ENCODE measurements at places on chromosomes 5 and 9. TPM values are rescaled to one million over a fixed set of nuclear protein-coding genes. Genes with fewer than 3 reads are reported as not detected.

The DNAH5 gene
- 0.34 TPM for total RNA-seq

DNA sequence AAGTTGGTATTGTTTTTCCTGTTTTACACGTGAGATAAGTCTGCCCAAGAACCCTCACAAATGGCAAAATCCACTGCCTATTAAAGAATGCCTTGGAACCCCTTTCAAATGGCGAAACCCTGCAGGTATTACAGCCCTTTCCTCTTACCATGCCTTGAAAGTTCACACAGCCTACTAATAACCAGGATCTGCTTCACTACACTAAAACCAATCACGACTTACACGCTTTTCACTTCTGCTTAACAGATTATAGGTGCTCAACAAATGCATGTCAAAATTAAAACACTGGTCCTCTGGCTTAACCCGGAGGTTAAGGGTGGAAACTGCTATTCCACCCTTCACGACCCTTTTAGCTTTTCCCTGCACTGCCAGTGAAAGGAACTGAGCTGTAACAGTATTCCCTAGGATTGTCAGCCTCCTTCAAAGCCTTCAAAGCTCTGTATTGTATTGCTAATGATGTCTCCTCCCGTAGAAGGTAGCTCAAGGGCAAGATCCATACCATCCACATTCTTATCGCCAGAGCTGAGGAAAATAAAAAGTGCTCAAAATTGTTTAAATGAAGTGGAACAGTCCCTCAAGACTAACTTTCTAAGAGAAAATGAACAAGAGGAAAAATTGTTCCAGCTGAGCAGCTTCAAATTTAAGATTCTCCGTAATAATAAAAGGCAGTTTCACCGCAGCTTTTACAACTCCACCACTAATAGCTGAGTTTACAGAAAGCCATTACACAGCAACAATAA lies 997 bp downstream of the AUH start:
- peak overlapping the region; percentile 99 for H3K4me3 ChIP-seq
- H3K4me1 ChIP-seq, result peaks cover 46% of the 10 kb centered on the region
- no peak for DNase-seq
- H3K36me3 ChIP-seq, result no peaks in the 10 kb centered on the region
- no peaks in the 10 kb centered on the region for H3K27me3 ChIP-seq

The GNPDA1 gene
- 31.7 TPM for total RNA-seq

DNA sequence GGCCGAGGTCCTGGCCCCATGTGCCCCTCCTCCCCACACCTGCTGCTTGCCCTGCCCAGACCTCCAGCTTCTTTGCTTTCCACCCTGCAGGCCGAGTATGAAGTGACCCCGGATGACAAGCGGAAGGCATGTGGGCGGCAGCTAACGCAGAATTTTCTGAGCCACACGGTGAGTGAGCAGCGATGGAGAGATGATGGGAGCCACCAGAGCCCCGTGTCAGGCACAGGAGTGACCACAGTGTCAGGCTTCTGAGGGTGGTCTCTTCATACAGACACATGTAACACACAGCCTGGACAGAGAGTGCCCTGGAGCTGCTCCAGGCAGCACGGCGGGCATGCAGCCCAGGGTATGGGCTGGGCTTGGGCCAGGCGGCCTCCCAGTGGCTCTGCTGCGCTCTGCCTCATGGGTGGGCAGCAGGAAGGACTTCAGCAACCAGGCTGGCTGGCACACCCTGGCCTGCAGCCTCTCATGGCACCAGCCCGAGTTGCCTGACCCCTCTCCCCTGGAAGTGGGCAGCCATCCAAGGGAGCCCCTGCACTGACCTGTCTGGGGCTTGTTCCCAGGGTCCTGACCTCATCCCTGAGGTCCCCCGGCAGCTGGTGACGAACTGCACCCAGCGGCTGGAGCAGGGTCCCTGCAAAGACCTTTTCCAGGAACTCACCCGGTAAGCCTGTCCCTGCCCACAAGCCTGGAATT lies 5.8 kb downstream of the GRK6 start:
- H3K4me3 ChIP-seq, result peak overlapping the region; percentile 88
- peak overlapping the region; percentile 92 for H3K27ac ChIP-seq
- peaks cover 62% of the 10 kb centered on the region for H3K4me1 ChIP-seq
- H3K36me3 ChIP-seq, result peaks cover 78% of the 10 kb centered on the region
- peak; percentile 86 for DNase-seq
- H3K27me3 ChIP-seq, result no peaks in the 10 kb centered on the region

GRCh38 chr9:127966416-127967150 lies 14.2 kb downstream of the EEIG1 start:
- peaks cover 77% of the 10 kb centered on the region for H3K4me1 ChIP-seq
- H3K27ac ChIP-seq, result peak overlapping the region; percentile 63
- no peaks in the 10 kb centered on the region for H3K36me3 ChIP-seq

The SLC1A3 gene
- total RNA-seq, result 43.3 TPM

DNA sequence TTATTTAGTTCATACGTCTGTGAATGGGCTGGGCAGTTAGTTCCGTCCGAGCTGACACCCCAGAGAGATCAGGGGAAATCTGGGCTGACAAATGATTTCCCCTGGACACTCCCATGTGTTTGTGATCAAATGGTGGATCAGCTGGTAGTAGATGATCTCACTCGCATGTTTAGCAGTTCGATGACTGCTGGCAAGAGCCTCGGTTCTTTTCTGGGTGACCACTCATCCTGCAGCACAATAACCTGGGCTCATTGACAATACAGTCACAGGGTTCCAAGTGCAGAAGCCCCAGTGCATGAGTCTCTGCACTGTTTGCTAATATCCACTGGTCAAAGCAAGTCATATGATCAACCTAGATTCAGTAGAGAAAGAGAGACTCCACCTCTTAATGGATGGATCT lies 155.9 kb downstream of the NR2F1-AS1 start:
- no peaks in the 10 kb centered on the region for H3K27me3 ChIP-seq
- no peak for DNase-seq
- H3K36me3 ChIP-seq, result no peaks in the 10 kb centered on the region
- H3K27ac ChIP-seq, result no peak overlapping the region
- no peaks in the 10 kb centered on the region for H3K4me1 ChIP-seq

- no peak for DNase-seq
- no peak overlapping the region for H3K4me3 ChIP-seq
- H3K27ac ChIP-seq, result no peak overlapping the region
- peaks cover 93% of the 10 kb centered on the region for H3K36me3 ChIP-seq
- H3K4me1 ChIP-seq, result no peaks in the 10 kb centered on the region
- no peaks in the 10 kb centered on the region for H3K27me3 ChIP-seq
Observed at GRCh38 chr5:134769206-134769605, 10.6 kb downstream of the DDX46 start.

DNA sequence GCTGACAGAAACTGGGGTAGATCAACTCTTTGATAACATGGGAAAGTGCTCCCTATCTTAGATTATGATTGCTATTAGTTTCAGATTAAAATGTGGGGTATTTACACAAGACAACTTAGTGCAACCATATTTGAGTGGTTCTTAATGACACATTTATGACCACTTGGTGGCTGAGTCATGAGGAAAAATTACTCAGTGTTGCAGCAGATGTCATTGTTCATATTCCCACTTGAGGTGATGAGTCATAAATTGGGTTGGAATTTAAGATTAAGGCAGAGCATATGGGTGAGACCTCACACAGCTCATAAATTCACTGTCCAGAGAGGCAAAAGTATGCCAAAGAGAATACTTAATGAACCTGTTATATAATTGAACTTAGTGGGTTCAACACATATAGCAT lies 408.3 kb downstream of the DMRT2 start:
- no peak overlapping the region for H3K4me3 ChIP-seq
- H3K27ac ChIP-seq, result no peak overlapping the region
- no peaks in the 10 kb centered on the region for H3K36me3 ChIP-seq
- DNase-seq, result no peak
- no peaks in the 10 kb centered on the region for H3K4me1 ChIP-seq
- no peaks in the 10 kb centered on the region for H3K27me3 ChIP-seq

The PCDHGA8 gene
- total RNA-seq, result 1.7 TPM

- DNase-seq, result peak; percentile 94
- peak within 1 kb of the TSS; percentile 14 for H3K27ac ChIP-seq
- peaks cover 14% of the 10 kb centered on the region for H3K27me3 ChIP-seq
Observed at GRCh38 chr5:177446200-177447065, at the start of gene PRR7. Gene PRR7, plus strand, starts transcription at chr5:177446814. Its CDS starts 8,254 bp downstream, at chr5:177455068.

- peaks cover 66% of the 10 kb centered on the region for H3K36me3 ChIP-seq
- no peaks in the 10 kb centered on the region for H3K27me3 ChIP-seq
- no peaks in the 10 kb centered on the region for H3K4me1 ChIP-seq
- H3K27ac ChIP-seq, result no peak overlapping the region
Observed at GRCh38 chr9:128382261-128382660, 11.1 kb downstream of the URM1 start.

DNA sequence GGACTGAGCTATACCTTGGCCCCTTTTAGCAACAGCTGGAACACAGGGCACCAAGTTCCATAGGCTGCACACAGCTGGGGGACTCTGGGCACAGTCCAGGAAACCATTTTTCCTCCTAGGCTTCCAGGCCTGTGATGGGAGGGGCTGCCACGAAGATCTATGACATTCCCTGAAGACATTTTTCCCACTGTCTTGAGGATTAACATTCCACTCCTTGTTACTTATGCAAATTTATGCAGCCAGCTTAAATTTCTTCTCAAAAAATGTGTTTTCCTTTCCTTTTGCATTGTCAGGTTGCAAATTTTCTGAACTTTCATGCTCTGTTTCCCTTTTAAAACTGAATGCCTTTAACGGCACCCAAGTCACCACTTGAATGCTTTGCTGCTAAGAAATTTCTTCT lies 580.1 kb upstream of the FTMT start:
- H3K4me3 ChIP-seq, result no peak overlapping the region
- no peaks in the 10 kb centered on the region for H3K27me3 ChIP-seq
- H3K4me1 ChIP-seq, result no peaks in the 10 kb centered on the region
- H3K36me3 ChIP-seq, result no peaks in the 10 kb centered on the region
- H3K27ac ChIP-seq, result no peak overlapping the region

The GRIN3A gene
- 0.68 TPM for total RNA-seq

DNA sequence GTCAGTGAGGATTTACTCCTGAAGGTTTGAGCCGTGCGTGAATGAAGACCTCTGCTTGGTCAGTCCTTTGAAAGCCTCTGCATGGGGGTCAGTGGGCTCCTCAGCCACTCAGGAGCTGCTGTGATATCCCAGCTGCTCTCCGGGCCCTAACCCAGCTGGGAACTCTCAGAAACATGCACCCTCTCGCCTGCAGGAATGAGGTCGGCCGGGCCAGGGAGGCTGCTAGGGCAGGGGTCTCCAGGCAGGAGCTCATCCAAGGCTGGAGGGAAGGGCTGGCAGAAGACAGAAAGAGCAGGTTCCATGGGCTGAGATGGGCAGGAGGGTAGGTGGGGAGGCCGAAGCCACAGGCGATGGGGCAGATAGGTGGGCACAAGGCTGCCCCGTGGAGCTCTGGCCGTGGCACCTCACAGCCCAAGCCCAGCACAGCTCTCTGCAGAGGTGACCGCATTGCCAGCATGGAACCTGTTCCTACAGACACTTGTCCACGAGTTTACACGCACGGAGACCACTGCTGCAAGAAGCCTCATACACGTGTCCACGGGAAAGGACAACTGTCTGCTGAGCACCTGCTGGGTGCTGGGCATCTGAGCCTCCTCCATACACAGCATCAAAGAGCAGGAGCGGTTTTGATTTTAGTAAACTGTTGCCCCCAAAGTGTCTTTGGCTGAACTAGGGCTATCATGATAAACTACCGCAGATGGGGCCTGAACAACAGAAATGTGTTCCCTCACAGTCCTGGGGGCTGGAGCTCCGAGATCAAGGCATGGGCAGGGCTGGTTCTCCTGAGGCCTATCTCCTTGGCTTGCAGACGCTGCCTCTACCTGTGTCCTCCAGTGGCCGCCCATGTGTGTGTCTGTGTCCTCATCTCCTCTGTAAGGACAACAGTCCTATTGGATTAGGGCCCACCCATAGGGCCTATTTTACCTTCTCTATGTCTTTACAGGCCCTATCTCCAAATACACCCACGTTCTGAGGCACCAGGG lies 85.2 kb upstream of the ADAMTS2 start:
- H3K36me3 ChIP-seq, result no peaks in the 10 kb centered on the region
- H3K27ac ChIP-seq, result no peak overlapping the region
- no peak for DNase-seq
- H3K4me3 ChIP-seq, result no peak overlapping the region
- H3K27me3 ChIP-seq, result no peaks in the 10 kb centered on the region
- H3K4me1 ChIP-seq, result no peaks in the 10 kb centered on the region

The CDKN2A gene
- 6.5 TPM for total RNA-seq

The C1QTNF2 gene
- 0.16 TPM for total RNA-seq

DNA sequence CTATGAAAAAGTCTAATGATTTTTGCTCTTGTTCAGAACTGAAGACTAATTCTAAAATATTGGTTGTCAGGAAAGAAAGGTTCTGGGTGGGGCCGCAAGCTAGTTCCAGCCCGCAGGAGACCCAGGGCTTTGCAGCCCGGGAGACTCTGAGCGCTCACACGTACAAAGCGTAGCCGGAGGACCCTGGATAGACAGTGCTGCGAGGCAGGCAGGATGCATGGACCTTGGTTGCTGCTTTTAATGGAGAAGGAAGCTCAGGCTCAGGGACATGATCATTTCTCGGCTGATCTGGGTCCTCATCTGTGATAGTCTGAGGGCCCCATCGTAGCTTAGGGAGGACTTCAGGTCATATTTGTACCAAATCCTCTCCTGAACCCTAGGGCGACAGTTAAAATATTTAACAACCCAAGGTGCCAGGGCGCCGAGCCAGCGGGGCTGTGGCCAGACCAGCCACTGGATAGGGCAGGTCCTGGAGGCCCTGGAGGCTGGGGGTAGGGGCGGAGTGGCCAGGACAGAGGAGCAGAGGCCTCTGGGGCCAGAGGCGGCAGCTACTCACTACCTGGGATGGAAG lies 70.1 kb upstream of the UNC5A start:
- peaks cover 4% of the 10 kb centered on the region for H3K4me1 ChIP-seq
- peaks cover 56% of the 10 kb centered on the region for H3K27me3 ChIP-seq
- peak; percentile 32 for DNase-seq
- H3K27ac ChIP-seq, result no peak overlapping the region
- H3K36me3 ChIP-seq, result no peaks in the 10 kb centered on the region

- H3K4me1 ChIP-seq, result peaks cover 3% of the 10 kb centered on the region
- H3K36me3 ChIP-seq, result peaks cover 36% of the 10 kb centered on the region
- no peak overlapping the region for H3K27ac ChIP-seq
- no peak for DNase-seq
Observed at GRCh38 chr5:157740229-157740610, 3.3 kb upstream of the LSM11 start.

DNA sequence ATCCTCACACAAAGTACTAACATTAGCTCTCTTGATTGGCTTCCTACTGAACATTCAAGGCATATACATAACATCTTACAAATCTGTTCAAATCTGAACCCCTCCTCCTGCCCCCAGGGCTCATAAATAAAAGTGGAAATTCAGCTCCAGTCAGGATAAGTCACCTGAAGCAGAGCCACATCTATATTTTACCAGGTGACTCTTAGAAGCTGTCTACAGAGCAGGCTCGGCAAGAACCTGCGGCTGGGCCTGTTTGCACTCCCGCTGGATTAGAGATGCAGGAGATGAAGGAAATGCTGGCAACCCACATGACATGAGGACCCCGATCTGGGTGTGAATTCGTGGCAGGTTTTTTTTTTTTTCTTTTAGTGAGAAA lies 3.0 kb upstream of the CPLX2 start:
- no peak overlapping the region for H3K27ac ChIP-seq
- H3K4me1 ChIP-seq, result peaks cover 9% of the 10 kb centered on the region
- no peak overlapping the region for H3K4me3 ChIP-seq
- DNase-seq, result no peak
- no peaks in the 10 kb centered on the region for H3K36me3 ChIP-seq

GRCh38 chr5:37112383-37112991 lies 136.7 kb downstream of the CPLANE1 start:
- no peak for DNase-seq
- H3K27ac ChIP-seq, result no peak overlapping the region
- peaks cover 65% of the 10 kb centered on the region for H3K36me3 ChIP-seq
- no peaks in the 10 kb centered on the region for H3K27me3 ChIP-seq
- H3K4me3 ChIP-seq, result no peak overlapping the region

GRCh38 chr9:91474656-91475055 lies 51.0 kb upstream of the NFIL3 start:
- no peak overlapping the region for H3K27ac ChIP-seq
- DNase-seq, result no peak
- H3K27me3 ChIP-seq, result no peaks in the 10 kb centered on the region
- no peaks in the 10 kb centered on the region for H3K4me1 ChIP-seq
- no peaks in the 10 kb centered on the region for H3K36me3 ChIP-seq
- H3K4me3 ChIP-seq, result no peak overlapping the region

Data from spleen (tissue), 13 donors.